ENCODE measurements at places on chromosomes 7 and 10.

DNA sequence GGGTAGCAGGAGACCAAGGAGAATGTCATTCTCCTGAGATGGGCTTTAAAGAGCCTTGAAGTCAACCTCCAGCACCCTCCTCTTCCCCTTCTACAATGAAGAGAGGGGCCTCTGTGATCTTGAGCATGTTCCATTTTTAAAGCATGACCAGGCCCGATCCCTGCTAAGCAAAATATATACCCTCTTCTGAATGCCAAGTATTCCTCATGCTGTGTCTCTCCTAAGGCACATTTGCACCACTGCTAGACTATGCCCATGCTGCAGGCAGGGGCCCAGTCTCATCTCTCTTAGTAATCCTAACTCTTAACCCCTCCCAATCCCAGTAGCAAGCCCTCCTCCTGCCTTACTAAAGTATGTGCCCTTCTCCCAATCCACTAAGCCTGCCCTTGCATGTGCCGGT is 18.4 kb downstream of the SORBS1 start:
- DNase-seq, result no peak

DNA sequence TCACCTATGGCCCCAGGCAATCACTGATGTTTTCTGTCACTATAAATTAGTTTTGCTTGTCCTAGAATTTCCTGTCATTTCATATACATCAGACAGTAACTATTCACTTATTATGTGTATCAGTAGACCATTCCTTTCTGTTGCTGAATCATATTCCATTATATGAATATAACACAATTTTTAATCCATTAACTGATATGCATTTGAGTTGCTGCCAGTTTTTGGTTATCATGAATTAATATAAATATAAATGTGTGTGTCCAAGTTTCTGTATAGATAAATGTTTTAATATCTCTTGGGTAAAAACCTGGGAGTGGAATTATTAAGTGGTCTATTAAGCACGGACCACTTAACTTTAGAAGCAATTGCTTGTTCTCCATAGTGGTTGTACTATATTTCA is 143.8 kb downstream of the ZNF438 start:
- no peak for DNase-seq

DNA sequence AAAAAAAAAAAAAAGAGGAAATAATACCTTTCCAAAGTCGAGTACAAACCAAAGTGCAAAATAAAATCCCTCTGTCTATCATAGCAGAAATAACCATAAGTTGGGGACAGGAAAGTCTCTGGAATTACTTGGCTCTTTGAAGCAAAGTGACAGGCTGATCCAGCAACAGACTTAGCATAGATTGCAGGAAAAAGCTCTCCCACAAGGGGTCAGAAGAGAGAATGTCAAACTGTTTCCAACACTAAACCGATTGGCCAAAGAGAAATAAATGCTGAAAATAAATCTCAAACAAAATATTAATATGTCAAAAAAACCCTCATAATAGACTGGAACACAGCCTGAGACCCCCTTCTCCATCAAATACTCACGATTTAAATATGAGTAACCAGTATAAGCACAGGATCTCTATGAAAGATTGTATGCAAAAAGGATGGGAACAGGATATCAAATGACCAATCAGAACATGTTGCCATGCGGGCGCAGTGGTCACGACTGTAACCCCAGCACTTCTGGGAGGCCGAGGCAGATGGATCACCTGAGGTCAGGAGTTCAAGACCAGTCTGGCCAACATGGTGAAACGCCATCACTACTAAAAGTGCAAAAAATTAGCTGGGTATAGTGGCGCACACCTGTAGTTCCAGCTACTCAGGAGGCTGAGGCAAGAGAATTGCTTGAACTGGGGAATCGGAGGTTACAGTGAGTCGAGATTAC is 1000.7 kb upstream of the LRRN3 start:
- DNase-seq, result no peak

DNA sequence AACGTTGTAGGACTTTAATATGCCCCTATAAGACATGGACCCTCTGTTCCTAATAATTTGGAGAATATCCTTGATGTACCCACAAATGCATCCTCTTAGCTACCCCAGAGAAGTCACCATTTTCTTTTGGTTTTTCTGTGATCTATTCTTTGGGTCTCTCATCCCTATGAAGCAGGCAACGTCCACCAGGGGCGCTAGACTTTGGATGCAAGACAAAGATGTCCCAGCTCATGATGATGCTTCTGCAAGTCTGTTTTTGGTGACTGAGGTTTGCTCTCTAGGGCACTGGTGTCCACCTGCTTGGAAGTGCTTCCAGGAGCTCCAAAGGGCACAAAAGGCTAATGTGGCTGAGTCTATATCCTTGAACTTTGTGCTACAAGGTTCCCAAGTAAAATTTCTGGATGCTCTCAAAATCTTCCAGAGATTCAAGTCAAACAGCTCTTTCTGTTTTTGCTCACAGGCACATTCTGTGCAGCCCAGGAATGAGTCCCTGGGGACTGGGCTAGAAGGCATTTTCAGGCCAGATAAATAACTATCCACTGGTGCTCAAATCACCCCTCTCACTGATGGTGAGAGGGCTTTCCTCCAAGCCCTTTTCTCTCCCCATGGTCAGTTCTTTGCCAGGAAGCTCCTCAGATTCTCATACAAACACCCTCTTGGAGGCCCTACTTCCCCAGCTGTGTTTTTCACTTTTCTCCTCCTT is 166.4 kb downstream of the C7orf25 start:
- no peak for DNase-seq

DNA sequence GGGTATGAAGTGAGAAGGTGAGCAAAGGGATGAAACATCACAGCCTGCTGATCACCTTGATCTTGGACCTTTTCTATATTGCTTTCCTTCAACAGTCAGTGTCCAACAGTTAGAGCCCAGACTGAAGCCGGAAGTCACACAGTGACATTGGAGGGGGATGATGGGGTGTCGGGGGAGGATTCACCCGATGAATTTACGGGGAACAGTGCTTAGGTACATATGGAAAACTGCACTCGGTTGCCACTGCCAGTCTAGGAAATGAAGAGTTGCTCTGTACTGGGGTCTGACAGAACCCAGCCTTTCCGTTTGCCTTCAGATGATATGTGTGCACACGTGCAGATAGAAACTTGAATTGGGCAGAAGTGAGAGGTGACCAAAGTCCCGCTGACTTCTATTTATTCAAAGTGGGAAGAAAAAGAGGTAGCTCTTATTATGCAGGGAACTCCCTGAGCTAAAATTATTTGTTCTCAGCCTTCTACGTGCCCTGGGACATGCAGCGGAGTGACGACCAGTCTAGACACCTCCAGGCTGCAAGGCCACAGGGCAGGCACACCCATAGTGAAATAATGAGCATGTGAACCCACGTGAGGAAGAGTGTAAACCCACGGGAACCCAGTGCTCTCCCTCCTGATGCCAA is 107.2 kb upstream of the INHBA start:
- no peak for DNase-seq

DNA sequence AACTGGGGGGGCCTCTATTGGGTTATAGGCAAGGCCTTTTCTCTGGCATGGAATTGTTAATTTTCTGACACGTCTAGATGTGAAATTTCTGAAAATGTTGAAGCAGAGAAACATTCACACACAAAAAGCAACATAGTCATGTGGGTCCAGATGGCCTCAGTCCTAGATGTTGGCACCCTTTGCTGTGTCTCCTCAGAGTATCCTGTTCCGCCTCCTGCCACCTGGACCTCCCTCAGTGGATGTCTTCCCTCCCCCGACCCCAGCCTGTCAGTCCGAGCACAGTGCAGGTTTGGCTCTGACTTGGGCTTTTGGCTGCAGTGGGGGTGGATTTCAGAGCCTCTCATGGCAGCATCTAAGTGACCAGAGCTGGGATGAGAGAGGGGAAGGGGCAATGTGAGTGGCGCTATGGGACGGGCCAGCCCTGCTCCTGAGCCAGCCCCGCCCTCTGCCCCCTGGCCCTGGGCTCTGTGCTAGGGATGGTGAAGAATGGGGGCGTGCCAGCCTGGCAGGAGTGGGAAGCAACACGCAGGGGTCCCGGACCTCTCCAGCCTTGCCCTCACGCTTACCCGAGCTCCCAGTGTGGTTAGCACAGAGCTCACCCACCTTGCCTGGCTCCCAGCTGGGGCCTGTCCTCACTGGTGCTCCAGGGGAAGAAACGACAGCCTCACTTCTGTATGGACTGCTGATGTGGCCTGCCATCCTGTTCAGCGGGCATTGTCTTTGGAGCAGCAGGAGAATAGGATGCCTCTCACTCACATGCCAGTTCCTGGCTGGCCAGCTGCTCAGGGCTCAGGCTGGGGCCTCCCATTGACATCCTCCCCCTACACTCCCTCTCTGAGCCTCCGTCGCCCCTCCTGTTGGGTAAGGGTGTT is 6.2 kb downstream of the ATP6V0E2 start:
- DNase-seq, result no peak

- no peak for DNase-seq
Measured at GRCh38 chr7:129161524-129162225, 17.2 kb downstream of the TSPAN33 start.

GRCh38 chr7:114864278-114864677 is 57.6 kb upstream of the MDFIC start:
- no peak for DNase-seq

GRCh38 chr7:20301311-20301939 is 29.3 kb upstream of the ITGB8 start:
- DNase-seq, result no peak

- DNase-seq, result no peak
Measured at GRCh38 chr10:80132299-80133139, at the start of gene PLAC9. TSS of gene PLAC9 (plus strand) at chr10:80132730. CDS start at chr10:80132763, 33 bp downstream.

DNA sequence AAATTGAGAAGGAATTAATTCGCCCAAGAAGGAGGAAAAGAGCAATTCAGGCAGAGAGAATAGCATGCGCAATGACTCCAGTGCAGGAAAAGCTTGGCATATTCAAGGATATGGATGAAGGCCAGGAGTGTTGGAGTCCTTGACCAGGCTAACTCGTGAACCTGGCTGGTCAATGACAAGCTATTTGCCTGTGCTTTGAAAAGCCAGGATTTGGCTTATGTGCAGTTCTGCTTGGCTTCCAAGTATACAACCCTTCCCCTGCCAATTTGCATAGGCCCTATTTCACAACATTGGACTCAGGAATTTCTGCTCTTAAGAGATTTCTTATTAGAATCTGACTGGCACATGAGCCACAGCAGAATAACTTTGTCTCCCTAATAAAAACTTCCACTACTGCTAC is 72.3 kb upstream of the SP8 start:
- DNase-seq, result no peak

GRCh38 chr10:121886997-121887622 is 40.7 kb downstream of the ATE1 start:
- peak; percentile 22 for DNase-seq
